SJCRH30 (cell line): ENCODE measurements at places on chromosomes 1 and 21. TPM values are rescaled to one million over a fixed set of nuclear protein-coding genes. Genes with fewer than 3 reads are reported as not detected.

ZNF593OS gene
- total RNA-seq = not detected in 2 replicates

NPHS2 gene
- total RNA-seq = not detected in 2 replicates

C4BPA gene
- total RNA-seq = 0.05 and 0.06 TPM in 2 replicates

ANXA9 gene
- not detected in 2 replicates for total RNA-seq

AMY2A gene
- total RNA-seq = not detected in 2 replicates

S100A9 gene
- not detected in 2 replicates for total RNA-seq

DNA sequence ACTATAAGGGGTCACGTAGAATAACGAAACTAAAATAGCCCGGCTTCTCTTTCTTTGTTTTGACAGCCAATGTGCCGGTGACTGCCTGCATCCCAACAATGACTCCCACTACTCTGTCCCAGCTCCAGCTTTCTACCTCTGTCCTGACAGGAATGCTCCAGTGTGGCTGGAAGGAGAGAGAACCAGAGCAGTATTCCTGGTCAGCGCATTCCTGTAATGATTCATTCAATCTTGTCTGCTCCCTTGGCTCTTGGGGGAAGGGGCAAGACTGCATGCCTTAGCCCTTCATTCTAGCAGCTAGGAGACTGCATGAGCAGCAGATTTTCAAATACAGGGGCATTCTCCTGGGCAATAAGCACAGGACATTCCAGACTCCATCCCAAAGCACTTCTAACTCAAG, 132.1 kb upstream of the PRMT6 start:
- H3K4me1 ChIP-seq = no peaks in the 10 kb centered on the region
- peaks cover 5% of the 10 kb centered on the region; the same call in 1 of the 2 replicates for H3K27me3 ChIP-seq
- peak; percentile 4 for DNase-seq
- no peak overlapping the region for H3K27ac ChIP-seq

DNA sequence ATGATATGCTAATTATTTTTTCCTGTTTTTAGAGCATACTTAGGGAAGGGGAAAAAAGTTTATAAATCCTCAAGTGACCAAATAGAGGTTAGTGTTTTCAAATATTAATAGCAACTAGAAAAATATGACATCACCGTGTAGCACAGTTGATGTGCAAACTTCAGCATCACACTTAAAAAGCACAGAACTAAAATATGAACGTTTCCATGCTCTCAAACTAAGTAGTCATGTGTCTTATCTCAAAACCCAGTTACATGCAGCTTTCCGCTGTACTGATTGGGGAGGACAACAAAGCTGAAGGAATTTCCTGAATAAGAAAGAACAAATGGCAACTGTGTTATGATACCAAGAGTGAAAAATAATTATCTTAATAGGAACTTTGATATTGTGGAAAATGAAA, 903.7 kb downstream of the ADGRL2 start:
- no peak overlapping the region for H3K4me3 ChIP-seq
- H3K27ac ChIP-seq = no peak overlapping the region
- H3K36me3 ChIP-seq = no peaks in the 10 kb centered on the region

DNA sequence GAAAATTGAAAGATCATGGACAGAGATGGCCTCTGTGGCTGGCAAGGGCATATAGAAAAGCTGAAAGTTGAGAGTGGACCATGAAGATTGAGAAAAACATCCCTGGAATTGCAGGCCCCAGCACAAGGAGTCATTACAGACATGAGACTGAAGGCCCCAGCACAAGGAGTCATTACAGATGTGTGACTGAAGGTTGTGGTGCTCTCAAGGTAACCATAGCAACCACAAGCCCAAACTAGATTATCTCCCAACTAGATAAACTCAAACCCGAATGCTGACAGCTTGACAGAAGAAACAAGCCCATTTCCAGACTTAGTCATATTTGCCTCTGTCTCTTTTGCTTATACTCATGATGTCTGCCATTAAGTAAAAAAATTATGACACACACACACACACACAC, 1252.1 kb upstream of the ADGRL4 start:
- H3K4me3 ChIP-seq = no peak overlapping the region
- DNase-seq = no peak
- no peaks in the 10 kb centered on the region for H3K36me3 ChIP-seq
- no peaks in the 10 kb centered on the region for H3K4me1 ChIP-seq
- no peak overlapping the region for H3K27ac ChIP-seq

DNA sequence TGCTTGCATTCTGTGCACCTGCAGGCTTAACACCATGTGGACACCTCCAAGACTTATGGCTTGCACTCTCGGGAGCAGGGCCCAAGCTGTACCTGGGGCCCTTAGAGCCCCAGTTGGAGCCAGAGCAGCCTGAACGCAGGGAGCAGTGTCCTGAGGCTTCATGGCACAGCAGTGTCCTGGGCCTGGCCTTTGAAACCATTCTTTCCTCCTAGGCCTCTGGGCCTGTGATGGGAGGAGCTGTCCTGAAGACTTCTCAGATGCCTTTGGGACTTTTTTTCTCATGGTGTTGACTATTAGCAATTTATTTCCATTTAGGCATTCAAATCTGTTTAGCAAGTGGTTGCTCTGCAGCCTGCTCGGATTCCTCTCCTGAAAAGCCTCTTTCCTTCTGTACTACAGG, 11.0 kb downstream of the RPTN start:
- H3K4me3 ChIP-seq = no peak overlapping the region
- H3K4me1 ChIP-seq = no peaks in the 10 kb centered on the region
- H3K36me3 ChIP-seq = no peaks in the 10 kb centered on the region
- H3K27ac ChIP-seq = no peak overlapping the region
- DNase-seq = no peak
- H3K27me3 ChIP-seq = no peaks in the 10 kb centered on the region

- no peak overlapping the region for H3K4me3 ChIP-seq
- DNase-seq = no peak
- no peaks in the 10 kb centered on the region for H3K27me3 ChIP-seq
Measured at GRCh38 chr1:171899838-171900237, 58.5 kb downstream of the DNM3 start.

GRCh38 chr1:226764533-226764932, 25.5 kb upstream of the ITPKB start:
- no peak overlapping the region for H3K27ac ChIP-seq
- peaks cover 10% of the 10 kb centered on the region for H3K4me1 ChIP-seq
- no peaks in the 10 kb centered on the region for H3K36me3 ChIP-seq
- no peak overlapping the region for H3K4me3 ChIP-seq

GRCh38 chr1:45974541-45975269, 157.7 kb downstream of the PIK3R3 start:
- H3K4me3 ChIP-seq = no peak overlapping the region
- no peak for DNase-seq
- H3K4me1 ChIP-seq = peaks cover 7% of the 10 kb centered on the region; the same call in 1 of the 2 replicates
- peaks cover 29% of the 10 kb centered on the region for H3K36me3 ChIP-seq

DNA sequence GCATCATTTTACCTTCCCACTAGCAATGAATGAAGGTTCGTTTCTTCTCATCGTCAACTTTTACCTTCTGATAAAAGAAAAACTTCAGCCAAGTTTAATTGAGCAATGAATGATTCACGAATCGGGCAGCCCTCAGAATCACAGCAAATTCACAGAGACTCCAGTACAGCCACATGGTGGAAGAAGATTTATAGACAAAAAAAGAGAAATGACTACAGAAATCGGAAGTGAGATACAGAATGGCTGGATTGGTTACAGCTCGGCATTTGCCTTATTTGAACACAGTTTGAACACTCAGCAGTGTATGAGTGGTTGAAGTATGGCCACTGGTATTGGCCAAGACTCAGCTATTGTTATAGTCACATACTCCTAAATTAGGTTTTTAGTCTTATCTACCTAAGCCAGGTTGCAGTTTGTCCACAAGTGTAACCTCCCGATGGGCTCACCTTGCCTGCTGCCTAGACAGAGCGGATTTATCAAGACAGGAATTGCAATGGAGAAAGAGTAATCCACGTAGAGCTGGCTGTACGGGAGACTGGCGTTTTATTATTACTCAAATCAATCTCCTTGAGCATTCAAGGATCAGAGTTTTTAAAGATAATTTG, 15.3 kb downstream of the AK4 start:
- no peak overlapping the region for H3K27ac ChIP-seq
- no peaks in the 10 kb centered on the region for H3K27me3 ChIP-seq
- H3K36me3 ChIP-seq = no peaks in the 10 kb centered on the region
- no peak for DNase-seq
- H3K4me3 ChIP-seq = no peak overlapping the region

- DNase-seq = no peak
- H3K4me1 ChIP-seq = peaks cover 7% of the 10 kb centered on the region; the same call in 1 of the 2 replicates
- H3K4me3 ChIP-seq = no peak overlapping the region
Measured at GRCh38 chr1:44636083-44636687, 38.1 kb downstream of the TMEM53 start.

- H3K27me3 ChIP-seq = no peaks in the 10 kb centered on the region
- peaks cover 34% of the 10 kb centered on the region for H3K4me1 ChIP-seq
- peak; percentile 77 for DNase-seq
- H3K4me3 ChIP-seq = no peak overlapping the region
Measured at GRCh38 chr21:45363921-45364467, 41.0 kb upstream of the COL18A1 start.

- H3K4me1 ChIP-seq = peaks cover 24% of the 10 kb centered on the region
- no peaks in the 10 kb centered on the region for H3K36me3 ChIP-seq
- H3K27ac ChIP-seq = no peak overlapping the region
- no peak overlapping the region for H3K4me3 ChIP-seq
- H3K27me3 ChIP-seq = no peaks in the 10 kb centered on the region
- DNase-seq = peak; percentile 33
Measured at GRCh38 chr1:26690576-26691031, 5.2 kb upstream of the ARID1A start.
